ENCODE measurements at places on chromosomes 11 and 22.

- no peak for DNase-seq
These were observed 435.5 kb downstream of the RAB38 start for GRCh38 chr11:87739766-87740165.

DNA sequence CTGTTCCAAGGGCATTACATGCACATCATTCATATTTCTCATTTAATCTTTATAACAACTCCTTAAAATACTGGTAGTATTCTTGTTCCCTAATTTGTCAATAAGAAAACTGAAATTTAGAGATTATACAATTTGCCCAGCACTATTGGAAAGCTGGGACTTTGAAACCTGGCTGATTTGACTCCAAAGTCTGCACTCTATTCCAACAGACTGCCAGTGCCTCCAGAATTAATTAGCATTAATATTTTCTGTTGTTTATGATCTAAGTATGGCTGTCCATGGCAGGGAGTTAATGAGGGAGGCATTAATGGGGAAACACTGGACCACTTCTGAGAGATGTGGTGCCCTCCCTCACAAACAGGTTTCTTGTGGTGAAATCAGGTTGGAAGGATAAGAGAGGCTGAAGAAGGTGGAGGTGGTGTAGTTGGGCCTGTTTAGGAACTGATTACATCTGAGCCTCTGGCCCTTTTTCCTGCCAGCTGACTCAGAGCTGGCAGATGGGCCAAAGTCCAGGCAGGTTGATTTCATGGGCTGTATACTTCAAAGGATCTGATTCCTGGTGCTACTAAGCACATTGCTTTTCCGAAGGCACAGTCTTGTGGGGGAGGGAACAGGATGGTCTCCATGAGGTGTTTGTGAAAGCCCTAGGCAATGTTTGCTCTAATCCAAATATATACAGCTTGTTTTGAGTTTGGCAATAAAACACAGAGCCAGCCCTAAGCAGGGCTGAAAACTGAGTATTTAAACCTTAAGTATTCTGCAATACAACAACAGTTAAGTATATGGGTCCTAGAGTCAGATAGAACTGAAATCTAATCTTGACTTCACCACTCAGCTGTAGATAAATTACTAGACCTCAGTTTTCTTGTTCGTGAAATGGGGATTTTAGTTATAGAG lies 21.0 kb upstream of the RAB30 start:
- no peak for DNase-seq

DNA sequence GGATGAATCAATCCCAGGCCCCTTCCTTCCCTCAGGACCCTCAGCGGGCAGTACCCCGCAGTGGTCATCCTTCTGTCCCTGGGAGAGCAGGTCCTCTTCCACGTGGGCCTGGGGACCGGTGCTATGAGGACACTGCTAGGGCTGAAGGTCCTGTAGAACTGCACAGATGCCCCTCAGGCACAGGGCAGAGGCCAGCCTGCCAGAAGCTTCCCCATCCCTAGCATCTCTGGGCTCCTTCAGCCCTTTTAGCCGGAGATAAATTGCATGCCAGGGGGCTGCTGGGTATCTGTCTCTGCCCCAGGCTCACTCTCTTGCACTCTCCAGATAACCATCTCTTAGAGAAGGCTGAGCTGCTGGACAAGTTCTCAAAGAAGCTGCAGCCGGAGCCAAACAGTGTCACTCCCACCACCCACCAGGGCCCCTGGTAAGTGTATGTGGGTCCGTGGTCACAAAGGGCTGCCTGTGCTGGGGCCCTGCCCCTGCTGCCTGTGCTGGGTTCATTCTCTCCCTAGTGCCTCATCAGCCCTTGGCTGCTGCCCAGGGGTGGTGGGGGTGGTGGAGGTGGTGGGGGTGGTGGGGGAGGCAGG lies 2.3 kb downstream of the ATG16L2 start:
- no peak for DNase-seq

- DNase-seq: peak; percentile 34
These were observed 53.7 kb upstream of the CCDC34 start for GRCh38 chr11:27416568-27417176.

GRCh38 chr11:68211546-68211945 lies 1.6 kb downstream of the KMT5B start:
- no peak for DNase-seq

GRCh38 chr22:35457729-35458546 lies 58.0 kb downstream of the MCM5 start:
- DNase-seq: peak; percentile 14

GRCh38 chr22:24926849-24927579 lies 19.5 kb downstream of the LHFPL7 start:
- no peak for DNase-seq

DNA sequence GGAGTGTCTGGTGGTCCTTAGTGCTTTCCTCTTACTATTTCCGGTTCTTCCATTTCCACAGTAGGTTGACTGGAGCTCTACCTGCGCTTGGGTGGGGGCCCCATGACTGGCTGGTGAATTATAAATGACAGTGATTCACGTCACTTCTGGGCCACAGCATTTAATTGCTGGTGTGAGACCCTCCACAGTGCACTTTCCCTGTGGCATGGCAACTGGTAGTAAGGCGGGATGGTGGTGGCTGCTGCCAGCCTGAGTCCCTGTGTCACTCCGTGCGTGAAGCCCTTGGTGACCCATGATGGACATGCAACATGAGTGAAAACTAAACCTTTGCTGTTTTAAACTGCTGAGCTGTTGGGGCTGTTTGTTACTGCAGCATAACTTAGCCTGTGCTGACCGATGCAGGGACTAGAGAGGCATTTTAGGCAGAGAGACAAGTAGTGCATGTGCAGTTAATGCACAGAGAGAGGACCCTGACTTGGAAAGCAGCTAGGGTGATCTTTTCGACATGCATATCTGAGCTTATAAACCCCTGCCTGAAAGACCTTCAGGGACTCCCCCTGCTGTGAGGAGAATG lies 3.1 kb downstream of the PRDM11 start:
- no peak for DNase-seq

DNA sequence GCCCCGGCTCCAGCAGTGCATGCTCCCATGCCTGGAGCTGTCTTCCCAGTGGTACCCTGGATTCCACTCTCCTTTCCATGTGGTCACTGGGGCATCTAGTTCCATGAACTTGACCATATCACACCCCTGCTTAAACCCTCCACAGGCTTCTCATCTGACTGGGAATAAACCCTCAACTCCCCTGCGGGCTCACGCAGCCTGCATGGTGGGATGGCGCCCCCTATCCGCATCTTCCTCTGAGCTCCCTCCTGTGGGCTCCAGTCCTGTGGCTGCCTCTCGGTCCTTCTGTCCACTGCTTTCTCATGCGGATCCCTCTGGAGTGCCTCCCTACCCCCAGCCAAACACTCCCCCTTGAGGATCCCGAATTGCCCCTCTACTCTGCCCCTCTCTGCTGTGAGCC lies 41.4 kb upstream of the TTLL12 start:
- no peak for DNase-seq

- DNase-seq: no peak
These were observed 3.7 kb downstream of the CST6 start for GRCh38 chr11:66015454-66015881.

GRCh38 chr11:64313491-64314145 lies 3.7 kb downstream of the TRMT112 start:
- DNase-seq: no peak

GRCh38 chr11:6520265-6520664 lies 23.2 kb downstream of the DNHD1 start:
- no peak for DNase-seq

GRCh38 chr11:93849751-93850593 lies 446 bp downstream of the VSTM5 start:
- peak; percentile 54 for DNase-seq

DNA sequence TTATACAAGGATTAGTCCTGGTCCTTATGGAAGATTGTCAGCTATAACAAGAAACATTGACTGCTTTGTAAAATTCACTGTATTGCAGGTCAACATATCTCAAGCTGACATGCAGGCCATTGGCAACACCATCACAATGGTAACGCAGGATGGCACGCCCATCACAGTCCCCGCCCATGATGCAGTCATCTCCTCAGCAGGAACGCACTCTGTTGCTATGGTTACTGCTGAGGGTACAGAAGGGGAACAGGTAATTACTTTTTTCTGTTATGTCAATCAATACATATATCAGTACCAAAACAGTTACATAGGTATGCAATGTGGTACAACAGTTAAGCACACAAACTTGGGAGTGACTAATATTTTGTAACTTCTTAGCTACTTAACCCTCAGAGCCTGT lies 55.3 kb downstream of the ZNF143 start:
- DNase-seq: no peak

GRCh38 chr11:12721816-12722604 lies 47.8 kb downstream of the TEAD1 start:
- peak; percentile 81 for DNase-seq

DNA sequence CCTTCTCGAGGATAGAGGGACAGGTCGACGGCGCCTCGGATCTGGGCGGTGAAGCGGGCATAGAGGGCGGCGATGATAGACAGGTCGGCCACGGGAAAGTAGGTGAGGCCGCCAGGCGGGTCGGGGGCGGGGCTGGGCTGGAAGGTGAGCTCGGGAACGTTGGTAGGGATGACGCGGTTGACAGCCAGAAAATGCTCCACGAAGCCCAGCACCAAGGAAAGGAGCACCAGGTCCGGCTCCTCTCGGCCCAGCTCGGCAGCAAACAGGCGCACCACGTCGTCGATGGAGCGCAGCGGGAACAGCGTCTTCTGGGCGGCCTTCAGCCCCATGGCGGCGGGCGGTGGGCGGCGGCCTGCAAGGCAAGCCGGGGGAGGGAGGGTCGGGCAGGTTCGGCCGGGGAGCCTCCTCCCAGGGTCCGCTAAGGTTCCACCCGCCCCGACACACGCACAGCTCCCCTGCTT lies 540 bp downstream of the MEN1 start:
- DNase-seq: no peak

DNA sequence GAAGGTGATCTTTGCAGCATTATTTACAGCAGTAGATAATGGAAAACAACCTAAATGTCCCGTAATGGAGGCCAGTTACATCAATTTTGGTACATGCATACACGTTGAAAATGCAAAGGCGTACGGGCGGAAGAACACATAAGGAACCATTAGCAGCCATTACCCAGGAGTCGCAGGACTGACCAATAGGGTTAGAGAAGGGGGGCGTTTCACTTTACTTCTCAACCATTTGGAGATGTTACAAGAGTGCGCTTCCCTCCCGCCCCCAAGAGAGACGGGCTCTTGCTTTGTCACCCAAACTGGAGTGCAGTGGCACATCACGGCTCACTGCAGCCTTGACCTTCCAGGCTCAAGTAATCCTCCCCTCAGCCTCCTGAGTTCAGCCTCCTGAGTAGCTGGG lies 52.8 kb upstream of the SLC35C1 start:
- DNase-seq: no peak

- DNase-seq: peak; percentile 24
These were observed 95.1 kb upstream of the PLET1 start for GRCh38 chr11:112355726-112356125.

DNA sequence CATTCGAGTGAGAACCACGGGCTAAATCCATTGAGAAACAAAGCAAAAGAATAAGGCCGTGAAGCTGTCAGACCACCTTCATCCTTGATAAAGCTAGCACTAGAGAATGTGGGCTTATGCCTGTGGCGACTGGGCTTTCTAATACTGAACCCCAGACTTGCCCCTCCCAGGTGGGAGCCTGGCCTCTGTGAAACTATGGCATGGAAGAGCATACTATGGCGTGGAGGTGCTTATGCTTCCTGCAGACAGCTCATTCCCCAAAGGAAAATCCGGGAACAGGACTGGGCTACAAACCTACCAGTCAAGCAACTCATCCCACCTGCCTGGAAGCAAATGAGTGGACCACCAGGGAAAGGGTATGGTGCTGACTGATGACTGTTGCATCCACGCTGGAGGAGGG lies 92.4 kb downstream of the ZC3H12C start:
- no peak for DNase-seq

- no peak for DNase-seq
These were observed 53.6 kb upstream of the LYVE1 start for GRCh38 chr11:10622108-10622507.

DNA sequence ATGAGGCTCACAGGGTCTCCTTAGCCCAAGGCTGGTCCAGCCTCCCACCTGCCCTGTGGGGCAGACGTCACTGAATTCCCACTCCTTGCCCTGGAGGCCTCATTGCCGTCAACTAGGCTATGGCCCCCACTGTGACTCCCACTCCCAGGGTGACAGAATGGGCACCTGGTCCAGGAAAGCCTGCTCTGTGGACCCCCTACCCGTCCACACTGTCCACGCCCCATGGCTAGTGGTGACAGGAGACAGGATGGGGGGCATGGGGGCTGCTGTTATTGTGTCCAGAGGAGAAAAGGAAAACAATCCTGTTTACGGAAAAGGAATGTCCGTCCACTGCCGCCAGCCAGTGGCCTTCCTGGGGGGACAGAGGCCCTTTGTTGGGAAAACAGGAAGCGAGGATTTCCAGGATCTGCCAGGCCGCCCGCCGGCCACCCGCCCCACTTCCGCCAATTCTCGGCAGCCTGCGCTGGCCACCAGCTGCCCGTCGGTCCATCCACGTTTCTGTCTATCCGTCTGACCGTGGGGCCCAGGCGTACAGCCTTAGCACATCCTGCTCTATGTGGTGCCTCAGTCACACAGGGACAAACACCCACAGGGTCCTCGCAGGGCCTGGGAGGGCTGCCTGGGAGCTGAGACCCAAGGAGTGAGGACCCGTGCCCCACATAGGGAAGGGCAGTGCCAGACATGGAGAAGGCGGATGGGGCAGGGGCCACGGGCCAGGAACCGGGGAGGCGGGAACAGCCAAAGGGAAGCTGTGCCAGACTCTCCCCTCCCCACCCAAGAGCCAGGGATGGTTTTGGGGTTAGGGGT lies 19.5 kb downstream of the CRELD2 start:
- no peak for DNase-seq

GRCh38 chr11:82559609-82560008 lies 174.1 kb downstream of the FAM181B start:
- no peak for DNase-seq

DNA sequence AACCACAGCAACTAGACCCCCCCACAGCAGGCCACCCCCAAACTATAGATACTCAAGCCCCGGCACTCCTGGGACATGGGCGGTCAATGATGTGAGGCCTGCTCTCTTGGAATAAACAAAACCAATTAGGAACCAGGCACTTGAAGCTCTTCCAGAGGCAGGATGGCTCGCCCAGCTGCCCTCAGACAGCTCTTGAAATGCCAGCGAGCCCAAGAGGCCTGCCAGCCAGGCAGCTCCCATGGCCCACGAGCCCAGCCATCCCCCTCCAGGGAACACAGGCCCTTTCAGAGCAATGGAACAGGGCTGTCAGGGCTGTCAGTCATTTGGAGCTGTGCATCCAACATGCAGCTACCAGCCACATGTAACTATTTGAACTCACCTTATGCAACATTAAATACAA lies 34.0 kb upstream of the TFIP11 start:
- peak; percentile 61 for DNase-seq

- no peak for DNase-seq
These were observed 18.9 kb downstream of the PLAAT3 start for GRCh38 chr11:63595296-63595695.
